ENCODE measurements at places on chromosomes 2 and 18.

DNA sequence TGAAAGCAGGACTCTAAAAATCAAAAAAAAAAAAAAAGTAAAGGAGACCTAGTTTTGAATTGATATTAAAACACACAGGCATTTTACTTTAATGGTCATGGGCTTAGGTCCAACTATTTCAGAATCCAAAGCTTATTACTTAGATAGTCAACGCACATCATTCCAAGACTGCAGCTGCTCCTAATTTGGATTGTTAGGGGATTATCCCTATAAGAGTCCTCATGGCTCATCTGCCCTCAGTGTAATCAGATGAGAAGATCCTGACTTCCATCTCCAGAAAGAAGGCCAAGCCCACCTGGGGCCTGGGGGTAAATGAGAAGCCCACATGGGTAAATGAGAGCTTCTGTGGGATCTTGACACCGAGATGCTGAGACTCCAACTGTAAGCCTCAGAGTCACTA is 424.2 kb downstream of the NRXN1 start:
- DNase-seq, result no peak

- no peak for DNase-seq
Measured at GRCh38 chr18:42525905-42526304, 570.9 kb downstream of the PIK3C3 start.

DNA sequence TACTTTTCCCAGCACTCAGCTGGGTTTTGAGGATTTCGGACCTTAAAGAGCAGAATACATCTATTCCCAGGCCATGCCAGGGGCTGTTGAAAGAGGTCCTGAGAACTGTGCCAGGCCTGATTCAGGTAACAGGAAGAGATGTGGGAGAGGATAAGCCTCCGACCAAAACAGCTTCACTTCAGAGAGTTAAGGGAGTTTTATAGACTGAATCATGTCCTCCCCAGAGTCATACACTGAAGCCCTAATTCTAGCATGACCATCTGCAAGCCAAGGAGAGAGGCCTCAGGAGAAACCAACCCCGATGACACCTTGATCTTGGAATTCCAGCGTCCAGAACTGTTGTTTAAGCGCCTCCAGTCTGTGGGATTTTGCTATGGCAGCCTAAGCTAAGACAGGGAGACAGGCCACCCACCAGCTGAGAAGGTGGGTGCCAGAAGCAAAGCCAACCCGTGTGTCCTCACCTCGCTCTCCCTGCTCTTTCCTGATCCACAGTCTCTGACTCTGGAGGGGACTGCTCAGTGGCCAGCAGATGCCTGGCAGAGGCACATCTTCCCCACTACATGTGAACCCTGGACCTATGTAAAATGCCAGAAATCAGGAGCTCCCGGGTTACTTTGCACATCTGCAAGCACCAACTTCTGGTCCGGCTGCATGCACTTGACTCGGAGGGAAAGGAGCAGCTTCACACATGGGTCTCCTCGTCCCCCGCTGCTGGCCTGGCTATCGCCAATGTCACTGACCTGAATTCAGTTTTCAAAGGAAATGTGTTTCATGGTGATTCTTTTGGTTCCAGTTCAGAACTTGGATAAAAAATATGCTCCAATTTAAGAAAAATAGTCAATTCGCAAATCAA is 116.8 kb upstream of the EPC2 start:
- no peak for DNase-seq

DNA sequence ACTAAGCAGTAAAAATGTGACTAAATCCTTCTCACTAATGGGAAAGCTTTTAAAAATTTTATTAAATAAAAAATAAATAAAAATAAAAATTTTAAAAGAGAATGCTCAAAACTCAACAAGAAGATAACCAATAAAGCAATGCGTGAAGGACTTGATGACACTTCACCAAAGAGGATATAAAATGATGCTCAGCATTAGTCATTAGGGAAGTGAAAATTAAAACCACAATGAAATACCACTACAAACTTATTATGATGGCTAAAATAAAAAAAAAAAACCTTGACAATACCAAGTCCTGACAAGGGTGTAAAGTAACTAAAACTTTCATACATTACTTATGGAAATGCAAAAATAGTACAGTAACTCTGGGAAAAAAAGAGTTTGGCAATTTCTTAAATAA is 3.3 kb upstream of the WDR75 start:
- DNase-seq, result no peak

GRCh38 chr2:168495524-168495923 is 39.5 kb downstream of the CERS6 start:
- no peak for DNase-seq

- no peak for DNase-seq
Measured at GRCh38 chr18:7950380-7951136, 383.4 kb downstream of the PTPRM start.

DNA sequence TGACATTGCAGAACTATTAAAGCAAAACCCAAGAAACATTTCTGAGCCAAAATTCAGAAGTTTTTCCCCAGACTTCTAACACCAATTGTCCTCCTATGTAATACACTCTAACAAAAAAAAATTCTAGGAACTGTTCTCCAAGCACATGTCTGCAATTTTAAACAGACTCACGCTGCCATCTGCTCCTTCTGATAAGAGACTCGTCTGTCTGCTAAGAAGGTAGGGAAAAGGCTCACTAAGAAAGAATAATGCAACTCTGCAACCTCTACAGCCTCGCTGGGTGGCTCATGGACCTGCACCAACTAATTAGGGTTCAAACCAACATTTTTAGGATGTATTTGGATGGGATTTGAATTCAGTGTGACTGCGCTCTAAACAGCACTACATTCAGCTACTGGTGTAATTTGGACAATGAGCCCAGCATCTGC is 366.5 kb downstream of the DSC3 start:
- no peak for DNase-seq

DNA sequence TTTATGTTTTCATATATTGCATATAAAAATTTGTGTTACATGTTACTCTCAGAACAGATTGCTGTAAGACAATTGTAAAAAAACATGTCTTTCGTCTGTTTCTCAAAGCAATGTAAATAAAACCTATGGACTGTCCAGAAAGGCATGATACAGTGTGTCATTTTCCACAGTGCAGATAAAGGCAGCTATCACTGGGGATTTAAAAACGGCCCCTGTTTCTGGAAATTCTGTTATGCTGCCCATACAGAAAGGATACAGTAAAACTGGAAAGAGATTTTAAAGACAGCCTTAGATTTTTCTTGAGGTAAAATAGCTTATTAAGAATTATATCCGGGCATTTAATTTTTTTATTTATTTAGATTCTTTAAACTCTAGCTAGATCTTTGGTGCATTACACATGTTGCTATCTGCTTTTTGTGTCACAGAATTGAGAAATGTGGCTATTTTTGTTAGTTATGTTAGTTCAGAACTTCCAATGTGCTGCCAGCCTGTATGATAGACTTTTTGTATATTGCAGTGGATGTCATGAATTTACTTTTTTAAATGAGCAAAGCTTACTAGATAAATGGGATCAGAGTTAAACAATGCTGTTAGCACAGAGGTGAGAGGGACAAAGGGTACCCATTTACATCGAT is 859 bp upstream of the INO80D start:
- no peak for DNase-seq

DNA sequence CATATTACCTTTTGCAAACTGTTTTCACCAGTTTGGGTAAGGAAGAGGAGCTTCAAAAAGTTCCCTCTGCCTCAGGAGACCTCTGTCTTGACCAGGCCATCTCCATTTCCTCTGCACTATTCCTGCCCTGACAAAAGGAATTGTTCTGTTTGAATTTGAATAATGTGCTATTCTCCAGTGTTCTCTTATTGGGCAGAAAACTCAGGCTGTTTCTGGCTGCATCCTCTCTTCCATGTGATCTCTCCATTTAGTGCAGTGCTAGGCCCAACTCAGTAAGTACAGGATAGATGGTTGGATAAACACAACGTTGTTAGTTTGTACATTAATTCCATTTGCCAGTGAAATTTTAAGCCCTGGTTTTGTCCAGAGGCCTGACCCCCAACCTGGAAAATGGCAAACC is 102.2 kb upstream of the CELF4 start:
- no peak for DNase-seq

GRCh38 chr2:18518116-18519111 is 42.0 kb downstream of the RDH14 start:
- no peak for DNase-seq

DNA sequence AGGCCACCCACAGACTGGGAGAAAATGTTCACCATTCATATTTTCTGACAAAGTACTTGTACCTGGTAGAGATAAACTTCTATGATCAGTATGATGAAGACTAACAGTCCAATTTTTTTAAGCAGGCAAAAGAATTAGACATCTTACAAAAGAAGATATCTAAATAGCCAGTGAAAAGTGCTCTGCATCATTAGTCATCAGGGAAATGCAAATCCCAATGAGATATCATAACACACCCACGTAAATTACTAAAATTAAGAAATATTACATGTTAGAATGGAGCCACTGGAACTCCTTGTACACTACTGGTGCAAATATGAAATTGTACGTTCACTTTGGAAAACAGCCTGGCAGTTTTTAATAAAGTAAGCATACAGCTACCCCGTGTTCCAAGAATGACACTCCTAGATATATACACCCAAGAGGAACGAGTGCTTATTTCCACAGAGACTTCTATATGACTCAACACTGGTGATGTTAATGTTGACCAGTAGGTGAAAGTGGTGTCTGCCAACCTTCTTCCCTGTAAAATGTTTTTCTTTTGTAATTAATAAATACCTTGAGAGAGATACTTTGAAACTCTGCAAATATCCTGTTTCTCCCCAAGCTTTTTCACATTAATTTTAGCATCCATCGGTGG is 80.3 kb downstream of the NPAS2 start:
- no peak for DNase-seq

- DNase-seq, result no peak
Measured at GRCh38 chr2:750628-751027, 73.4 kb upstream of the TMEM18 start.

- peak; percentile 68 for DNase-seq
Measured at GRCh38 chr18:79588636-79589481, 90.7 kb upstream of the CTDP1 start.

- DNase-seq, result no peak
Measured at GRCh38 chr2:25333981-25334380, 7.7 kb downstream of the DNMT3A start.

GRCh38 chr2:230930928-230931555 is 6.0 kb upstream of the GPR55 start:
- no peak for DNase-seq

- DNase-seq, result no peak
Measured at GRCh38 chr2:237631007-237631785, 3.8 kb downstream of the LRRFIP1 start.

DNA sequence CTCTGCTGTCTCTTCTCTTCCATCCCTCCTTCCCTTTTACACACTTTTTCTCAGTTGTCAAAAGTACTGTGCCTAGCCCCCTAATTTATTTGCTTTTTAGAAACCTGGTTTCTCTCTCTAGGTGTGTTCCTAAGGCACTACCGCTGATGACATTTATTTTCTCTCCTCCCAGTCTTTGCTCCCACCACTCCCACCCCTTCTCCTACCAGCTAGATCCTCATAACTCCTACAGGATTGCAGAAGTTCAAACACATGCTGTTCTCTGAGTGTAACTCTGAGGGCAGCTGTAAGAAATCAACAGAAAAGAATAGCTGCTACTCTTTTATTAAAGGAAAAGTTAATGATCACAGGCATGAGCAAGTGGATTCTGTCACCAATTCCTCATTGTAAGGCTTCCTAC is 22.3 kb upstream of the LRRTM1 start:
- no peak for DNase-seq

- no peak for DNase-seq
Measured at GRCh38 chr2:162111958-162112850, 38.2 kb upstream of the DPP4 start.

DNA sequence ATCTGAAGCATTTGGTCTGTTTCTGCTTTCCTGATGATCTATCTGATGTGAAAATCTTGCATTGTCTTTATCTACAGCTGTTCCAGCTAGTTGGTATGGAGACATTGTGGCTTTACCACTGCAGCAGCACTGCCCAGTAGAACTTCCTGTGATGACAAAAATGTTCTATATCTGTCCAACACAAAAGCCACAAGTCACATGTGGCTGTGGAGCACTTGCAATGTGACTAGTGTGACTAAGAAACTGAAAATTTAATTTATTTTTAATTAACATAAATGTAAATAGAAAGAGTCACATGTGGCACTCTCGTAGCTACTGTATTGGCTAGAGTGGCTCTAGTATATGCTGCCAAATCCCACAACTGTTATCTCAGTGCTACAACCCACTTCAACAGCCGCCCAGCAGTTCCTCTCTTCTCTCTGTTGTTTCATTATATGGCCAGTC is 425.7 kb downstream of the SETBP1 start:
- DNase-seq, result no peak
